ENCODE measurements at places on chromosomes 4 and X. TPM values are rescaled to one million over a fixed set of nuclear protein-coding genes. Genes with fewer than 3 reads are reported as not detected.

GRCh38 chrX:130228871-130229270 lies 39.8 kb downstream of the ZNF280C start:
- DNase-seq = no peak

Gene EREG
- total RNA-seq = not detected

Gene SMIM31
- total RNA-seq = not detected

Gene SLC49A3
- 8.8 TPM for total RNA-seq

Gene PPBP
- not detected for total RNA-seq

Measured in H1 (cell line).